ENCODE measurements at places on chromosomes 6 and 20. TPM values are rescaled to one million over a fixed set of nuclear protein-coding genes. Genes with fewer than 3 reads are reported as not detected.

The OXT gene
- not detected for total RNA-seq

The CD2AP gene
- 29.6 TPM for total RNA-seq

The GPANK1 gene
- 32.9 TPM for total RNA-seq

The AVP gene
- not detected for total RNA-seq

The NOTCH4 gene
- 0.37 TPM for total RNA-seq

The TP53TG5 gene
- not detected for total RNA-seq

The KHDRBS2 gene
- total RNA-seq: not detected

The ULBP3 gene
- total RNA-seq: 0.57 TPM

The TMC2 gene
- not detected for total RNA-seq

The RFX6 gene
- not detected for total RNA-seq

The THEMIS gene
- 14.3 TPM for total RNA-seq

The DTD1 gene
- 49.2 TPM for total RNA-seq

The GFRA4 gene
- total RNA-seq: not detected

The PNISR gene
- total RNA-seq: 109 TPM

The RAET1E gene
- not detected for total RNA-seq

The FILIP1 gene
- not detected for total RNA-seq

The COL21A1 gene
- not detected for total RNA-seq

The KHDC1L gene
- total RNA-seq: not detected

Measured in activated CD4-positive, alpha-beta T cell treated with anti-CD3 and anti-CD28 coated beads, Interleukin-2, amount 10 ng/mL, durations not matched to agents 24 days and 14 days (primary cell).